ENCODE measurements at places on chromosomes 4 and X.
A peak's percentile ranks its signal among the peaks of the same experiment; 100 is the strongest.

GRCh38 chrX:15356444-15356843 lies 21.1 kb upstream of the PIGA start:
- no peak for DNase-seq

DNA sequence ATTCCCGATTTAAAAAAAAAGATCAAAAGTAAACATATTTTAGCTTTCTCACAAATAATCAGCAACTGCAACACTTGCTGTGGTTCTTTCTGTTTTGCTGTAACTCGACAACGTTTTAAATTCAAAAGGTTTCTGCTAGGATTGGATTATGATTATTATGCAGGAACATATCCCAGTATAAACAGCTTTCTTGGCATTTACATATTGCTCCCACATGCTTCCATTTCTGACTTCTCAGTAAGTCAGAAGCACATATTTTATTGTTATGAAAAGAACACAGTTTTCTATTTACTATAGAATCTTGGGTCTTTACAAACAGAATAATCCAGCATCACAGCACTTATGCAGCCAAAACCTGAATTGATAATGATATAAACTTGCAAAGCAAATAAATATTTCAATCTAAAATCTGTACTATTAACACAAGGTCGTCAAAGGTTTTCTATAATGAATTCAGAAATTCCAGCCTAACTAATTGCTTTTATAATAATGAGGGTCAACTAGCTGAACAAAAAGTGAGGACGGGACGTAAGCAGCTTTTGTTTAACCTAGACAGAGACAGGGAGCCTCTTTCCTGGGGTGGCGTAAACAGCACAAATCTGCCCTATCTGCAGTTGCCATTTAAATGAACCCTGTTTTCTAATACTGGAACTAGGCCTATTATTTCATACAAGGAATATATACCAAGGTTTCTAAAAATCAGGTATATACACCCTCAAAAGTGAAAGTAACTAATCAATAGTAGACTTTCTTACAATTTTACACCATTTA lies 9.8 kb upstream of the PCDH18 start:
- no peak for DNase-seq

GRCh38 chr4:93065790-93066189 lies 762.0 kb downstream of the GRID2 start:
- DNase-seq, result no peak

- no peak for DNase-seq
These were observed 453.1 kb downstream of the CCSER1 start for GRCh38 chr4:90580326-90580725.

DNA sequence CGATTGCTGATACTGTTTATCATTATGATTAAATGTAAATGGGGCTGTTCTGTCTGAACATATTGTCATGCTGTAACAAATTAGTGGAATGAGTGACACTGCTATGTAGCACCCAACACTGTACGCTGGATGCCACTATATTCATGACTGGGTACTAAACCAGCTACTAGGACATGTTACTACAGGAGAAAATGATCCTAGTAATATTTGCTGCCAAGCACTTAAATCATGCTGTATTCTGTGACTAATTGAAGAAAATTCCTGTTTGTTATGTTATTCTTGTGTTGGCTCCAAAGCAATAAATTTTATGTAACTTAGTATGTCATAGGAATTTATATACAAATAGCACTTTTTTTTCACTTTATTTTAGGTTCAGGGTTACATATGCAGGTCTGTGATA lies 804.2 kb downstream of the CENPC start:
- no peak for DNase-seq

GRCh38 chrX:154368630-154369448 lies 5.6 kb downstream of the FLNA start:
- DNase-seq, result no peak

GRCh38 chrX:107871136-107871535 lies 45.5 kb downstream of the MID2 start:
- no peak for DNase-seq

DNA sequence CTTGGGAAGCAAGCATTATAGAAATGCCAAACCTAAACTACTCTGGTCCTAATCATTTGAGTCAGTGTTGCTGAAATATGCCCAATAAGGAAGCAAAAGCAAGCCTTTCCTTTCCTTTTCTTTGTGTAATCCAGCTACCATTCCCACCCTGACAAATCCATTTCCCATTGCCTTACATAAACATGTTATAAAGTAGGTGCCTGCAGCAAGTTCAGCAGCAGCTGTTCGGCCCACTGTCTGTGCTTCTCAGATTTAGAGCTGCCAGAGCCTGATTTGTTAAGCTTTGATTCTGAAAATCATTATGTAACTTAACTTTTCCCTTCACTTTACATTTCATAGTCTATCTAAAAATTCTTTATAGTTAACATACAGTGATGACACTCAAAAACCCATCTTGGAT lies 148.6 kb downstream of the EPHA5 start:
- peak; percentile 16 for DNase-seq

DNA sequence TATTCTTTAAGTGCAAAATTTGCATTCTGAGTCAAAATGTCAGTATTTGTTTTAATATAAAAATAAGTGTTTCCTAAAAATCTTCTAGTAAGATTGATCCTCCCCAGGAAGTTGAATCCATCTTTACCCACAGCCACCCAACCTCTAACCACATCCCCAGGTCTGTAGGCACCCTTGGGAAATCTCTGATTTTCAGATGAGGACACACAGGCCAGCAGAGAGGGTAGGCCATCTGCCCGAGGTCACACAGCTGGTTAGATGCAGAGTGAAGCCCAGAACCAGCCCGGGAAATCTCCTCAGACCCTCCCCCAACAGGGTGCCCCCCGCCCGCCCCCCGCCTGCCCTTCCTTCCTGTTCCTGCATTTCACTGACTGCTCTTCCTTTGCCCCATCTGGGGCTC lies 277.5 kb downstream of the FBXW7 start:
- no peak for DNase-seq

DNA sequence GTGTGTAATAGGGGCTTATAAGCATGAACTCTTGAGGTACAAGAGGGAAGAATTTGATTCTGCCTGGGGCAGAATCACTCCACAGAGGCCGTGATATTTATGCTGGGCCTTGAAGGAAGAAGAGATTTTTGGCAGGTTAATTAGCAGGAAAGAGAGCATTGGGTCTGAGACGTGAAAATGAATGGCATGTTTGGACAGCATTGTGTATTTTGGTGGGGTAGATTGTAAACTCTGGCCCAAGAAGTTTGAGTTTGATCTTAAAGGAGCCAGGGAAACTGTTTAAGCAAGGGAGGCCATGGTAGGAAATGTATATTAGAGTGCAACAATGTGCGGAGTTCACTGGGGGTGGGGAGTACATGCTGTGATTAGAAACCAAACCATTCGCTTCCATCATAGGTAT lies 62.4 kb downstream of the NPNT start:
- no peak for DNase-seq

- DNase-seq, result no peak
These were observed 231.4 kb upstream of the KLF8 start for GRCh38 chrX:56000729-56001128.

Measured in posterior cingulate gyrus (tissue), 11 donors.